ENCODE measurements at places on chromosomes 2 and 18. TPM values are rescaled to one million over a fixed set of nuclear protein-coding genes. Genes with fewer than 3 reads are reported as not detected.

DNA sequence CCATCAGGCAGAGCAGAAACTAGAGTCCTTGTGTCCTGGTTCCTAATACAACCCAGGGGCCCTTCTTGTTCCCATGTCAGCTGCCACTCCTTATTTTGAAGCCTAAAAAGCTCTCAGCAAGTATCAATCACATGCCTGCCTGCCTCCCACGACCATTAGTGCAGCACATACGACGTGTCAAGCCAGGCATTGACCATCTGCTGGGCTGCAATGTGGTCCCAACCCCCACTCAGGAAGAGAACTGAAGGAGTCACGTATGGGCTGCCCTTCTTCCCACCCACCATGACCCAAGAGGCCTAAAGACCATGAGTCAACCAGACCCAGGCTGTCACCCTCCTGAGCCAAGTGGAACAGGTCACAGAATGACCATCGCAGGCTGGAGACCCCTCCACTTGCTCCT, 98.8 kb downstream of the KLHL29 start:
- no peak for DNase-seq

GRCh38 chr2:167501618-167502017, 613.3 kb downstream of the XIRP2 start:
- DNase-seq: no peak

- no peak for DNase-seq
Observed at GRCh38 chr18:69947361-69948133, at the start of gene CD226. Gene CD226 (minus strand): TSS chr18:69947873. CDS start chr18:69947406, 467 bp downstream.

The POLE4 gene
- 103 TPM for total RNA-seq

The HOXD12 gene
- total RNA-seq: 0.13 TPM

The LRP1B gene
- total RNA-seq: 0.54 TPM

- DNase-seq: no peak
Observed at GRCh38 chr2:186590350-186590758, 498 bp downstream of the ITGAV start.

The CNDP1 gene
- total RNA-seq: not detected

DNA sequence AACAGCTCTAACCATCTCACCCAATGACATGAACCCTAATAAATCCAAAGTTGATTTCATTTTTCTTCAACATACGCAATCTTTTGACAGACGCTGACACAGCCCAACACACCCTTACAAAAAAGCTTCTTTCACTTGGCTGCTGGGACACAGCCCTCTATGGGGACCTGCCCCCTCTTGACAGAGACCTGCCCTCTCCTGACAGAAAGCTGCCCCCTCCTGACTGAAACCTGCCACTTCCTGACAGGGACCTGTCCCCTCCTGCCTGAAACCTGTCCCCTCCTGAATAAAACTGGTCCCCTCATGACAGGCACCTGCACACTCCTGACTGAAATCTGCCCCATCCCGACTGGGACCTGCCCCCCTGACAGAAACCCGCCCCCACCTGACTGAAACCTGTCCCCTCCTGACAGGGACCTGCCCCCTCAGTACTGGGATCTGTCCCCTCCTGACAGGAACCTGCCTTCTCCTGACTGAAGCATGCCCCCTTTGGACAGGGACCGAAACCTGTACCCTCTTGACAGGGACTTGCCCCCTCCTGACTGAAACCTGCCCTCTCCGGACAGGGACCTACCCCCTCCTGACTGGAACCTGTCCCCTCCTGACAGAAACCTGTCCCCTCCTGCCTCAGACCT, 87.9 kb downstream of the PXDN start:
- DNase-seq: no peak

DNA sequence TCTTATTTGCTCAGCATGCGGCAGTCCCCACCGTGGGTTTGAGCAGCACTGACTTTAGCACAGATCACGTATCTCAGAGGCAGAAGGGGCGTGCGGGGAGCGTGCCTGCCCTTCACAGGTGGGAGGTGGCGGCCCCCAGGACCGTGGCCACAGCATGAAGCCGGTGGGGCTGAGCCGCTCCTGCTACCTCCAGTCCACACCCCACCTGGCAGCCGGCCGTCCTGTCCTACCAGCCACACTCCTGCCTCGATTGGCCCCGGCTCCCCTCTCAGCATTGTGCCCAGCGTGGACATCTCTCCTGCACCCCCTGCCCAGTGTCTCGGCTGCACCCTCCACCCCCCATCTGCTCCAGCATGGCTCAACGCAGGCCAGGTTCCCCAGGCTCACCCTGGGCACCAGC, 73.6 kb downstream of the NFATC1 start:
- no peak for DNase-seq

DNA sequence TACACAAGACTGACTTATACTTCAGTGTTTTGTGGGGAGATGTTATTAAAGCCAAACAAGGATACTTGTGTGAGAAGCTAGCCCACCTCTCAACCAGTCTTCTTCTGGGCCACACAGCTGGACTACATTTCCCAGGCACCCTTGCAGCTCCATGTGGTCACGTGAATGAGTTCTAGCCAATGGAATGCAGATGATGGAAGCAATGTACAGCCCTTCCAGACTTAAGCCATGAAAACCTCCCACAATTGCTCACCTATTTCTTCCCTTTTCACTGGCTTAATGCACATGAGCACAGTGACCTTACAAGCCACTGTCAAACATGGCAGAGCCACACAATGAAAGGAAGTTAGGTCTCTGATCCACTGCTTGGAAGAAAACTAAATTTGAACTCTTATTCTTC, 20.4 kb upstream of the FEZ2 start:
- peak; percentile 35 for DNase-seq

DNA sequence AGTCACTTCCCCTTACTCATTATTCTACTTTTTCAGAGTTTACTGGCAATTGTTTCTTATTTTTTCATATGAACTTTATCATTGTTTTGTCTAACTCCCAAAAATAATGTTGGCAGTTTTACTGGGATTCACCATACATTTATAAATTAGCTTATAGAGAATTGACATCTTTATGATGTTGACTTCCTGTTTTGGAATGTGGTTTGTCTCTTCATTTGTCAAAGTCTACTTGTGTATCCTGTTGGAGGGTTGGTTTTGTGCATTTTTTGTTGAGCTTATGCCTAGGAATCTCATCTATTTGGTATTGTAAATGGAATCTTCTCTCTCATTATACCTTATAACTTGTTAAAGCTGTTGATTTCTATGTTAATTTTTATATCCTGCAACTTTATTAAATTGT, 16.4 kb downstream of the EPC2 start:
- DNase-seq: no peak

The MEIS1 gene
- 2.0 TPM for total RNA-seq

DNA sequence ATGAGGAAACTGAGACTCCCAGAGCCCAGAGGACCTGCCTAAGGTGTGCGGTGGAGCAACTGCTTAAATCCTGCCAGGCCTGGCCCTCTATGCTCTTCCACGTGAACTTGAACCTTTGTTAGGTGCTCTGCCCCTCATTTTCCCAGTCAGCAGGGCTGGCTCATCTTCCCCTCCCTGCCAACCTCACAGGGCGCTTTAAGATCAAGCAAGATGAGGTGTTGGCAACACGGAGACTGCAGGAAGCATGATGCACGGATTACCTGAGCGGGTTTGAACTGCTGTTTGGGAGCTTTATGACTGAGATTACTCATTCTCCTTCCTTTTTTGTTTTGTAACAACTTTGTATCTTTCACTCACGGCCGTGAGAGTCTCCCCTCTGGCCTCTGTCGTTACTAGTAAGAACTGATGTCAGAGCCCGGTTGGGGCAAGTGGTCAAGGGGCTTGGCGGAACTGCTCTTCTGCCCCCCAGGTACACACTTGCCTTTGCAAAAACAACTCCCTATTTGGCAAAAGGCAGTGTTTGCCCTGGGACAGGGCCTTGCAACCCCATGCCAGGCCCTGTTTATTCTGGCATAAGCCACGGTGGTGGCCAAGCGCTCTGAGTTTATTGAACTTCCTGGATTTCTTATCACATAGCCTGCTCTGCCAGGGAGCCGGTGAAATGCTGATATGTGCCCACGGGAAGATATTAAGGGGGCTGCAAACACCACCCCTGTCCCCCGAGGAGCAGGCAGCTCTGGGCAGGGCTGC, 127.8 kb downstream of the INHBB start:
- no peak for DNase-seq

- no peak for DNase-seq
Observed at GRCh38 chr2:168718622-168719021, 83.8 kb upstream of the NOSTRIN start.

GRCh38 chr18:23689031-23689615, at the start of gene LAMA3:
Gene LAMA3 (plus strand): TSS chr18:23689453. CDS start chr18:23689684, 231 bp downstream.
- DNase-seq: no peak

DNA sequence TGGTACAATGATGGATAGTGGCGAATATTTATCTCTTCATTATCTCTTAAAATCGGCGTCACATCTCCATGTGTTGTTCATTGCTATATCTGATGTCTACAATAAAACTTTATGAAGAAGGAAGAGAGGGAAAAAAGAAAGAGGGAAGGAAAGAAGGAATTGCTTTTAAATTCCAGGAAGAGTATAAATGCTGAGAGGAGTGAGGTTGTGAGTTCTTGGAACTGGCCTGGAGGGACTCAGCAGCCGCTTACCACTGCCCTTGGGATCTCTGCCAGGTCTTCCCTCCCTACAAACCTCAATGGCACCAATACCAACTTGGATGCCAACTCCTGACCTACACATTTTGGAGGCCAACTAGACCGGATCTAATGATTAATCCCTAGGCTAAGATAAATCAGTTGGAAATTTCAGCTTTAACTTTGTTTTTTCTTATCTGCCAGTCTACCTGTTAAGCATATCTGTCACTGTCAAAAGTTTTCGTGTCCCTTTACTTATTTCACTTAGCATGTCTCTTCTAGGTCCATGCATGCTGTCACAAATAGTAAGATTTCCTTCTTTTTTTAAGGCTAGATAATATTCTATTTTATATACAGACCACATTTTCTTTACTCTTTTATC, 9.8 kb downstream of the SCN9A start:
- DNase-seq: no peak

The OBSL1 gene
- 25.5 TPM for total RNA-seq

GRCh38 chr2:175251425-175252041, 70.0 kb upstream of the ATP5MC3 start:
- DNase-seq: peak; percentile 24

GRCh38 chr2:147098940-147099339, 745.9 kb upstream of the ACVR2A start:
- no peak for DNase-seq

The ZNF892 gene
- total RNA-seq: 8.1 TPM

The ZSWIM2 gene
- not detected for total RNA-seq

The SLC8A1 gene
- total RNA-seq: 0.59 TPM

DNA sequence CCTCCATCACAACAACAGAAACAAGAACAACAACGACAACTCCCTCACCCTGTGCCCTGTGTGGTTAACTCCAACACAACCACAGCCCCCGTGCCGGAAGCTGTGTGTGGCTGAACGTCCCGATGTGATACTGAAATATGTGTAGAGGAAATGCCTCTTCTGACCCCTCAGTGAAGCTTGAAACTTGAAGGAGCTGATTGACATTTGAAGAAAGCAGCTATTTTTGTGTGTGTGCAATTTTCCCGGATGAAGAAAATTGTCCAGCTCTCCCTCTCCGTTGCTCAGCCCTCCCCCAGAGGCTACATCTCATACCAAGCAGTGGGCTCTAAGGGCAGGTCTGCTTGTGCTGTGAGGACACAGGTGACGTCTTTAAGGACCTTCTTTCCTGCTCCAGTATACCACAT, 173.8 kb downstream of the ICOS start:
- DNase-seq: no peak

The IL1B gene
- total RNA-seq: not detected

- no peak for DNase-seq
Observed at GRCh38 chr2:58110765-58111164, 64.2 kb downstream of the VRK2 start.

The SGO2 gene
- total RNA-seq: 34.0 TPM

GRCh38 chr2:148042219-148042618, 21.3 kb downstream of the MBD5 start:
- DNase-seq: no peak

GRCh38 chr18:48308755-48309575, 100.2 kb downstream of the ZBTB7C start:
- no peak for DNase-seq

DNA sequence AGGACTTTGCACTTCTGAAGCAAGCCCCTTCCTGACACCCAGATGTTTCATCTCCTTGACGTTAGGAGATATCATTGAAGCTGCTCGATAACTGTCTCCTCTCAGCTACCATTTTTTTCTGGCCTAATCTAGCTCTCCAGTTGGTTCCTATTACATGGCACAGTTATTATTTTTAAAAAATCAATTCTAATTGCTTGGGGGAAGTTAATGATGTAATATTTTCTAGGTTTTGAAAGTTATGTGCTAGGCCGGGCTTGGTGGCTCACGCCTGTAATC, 22.5 kb upstream of the RAB31 start:
- DNase-seq: no peak

DNA sequence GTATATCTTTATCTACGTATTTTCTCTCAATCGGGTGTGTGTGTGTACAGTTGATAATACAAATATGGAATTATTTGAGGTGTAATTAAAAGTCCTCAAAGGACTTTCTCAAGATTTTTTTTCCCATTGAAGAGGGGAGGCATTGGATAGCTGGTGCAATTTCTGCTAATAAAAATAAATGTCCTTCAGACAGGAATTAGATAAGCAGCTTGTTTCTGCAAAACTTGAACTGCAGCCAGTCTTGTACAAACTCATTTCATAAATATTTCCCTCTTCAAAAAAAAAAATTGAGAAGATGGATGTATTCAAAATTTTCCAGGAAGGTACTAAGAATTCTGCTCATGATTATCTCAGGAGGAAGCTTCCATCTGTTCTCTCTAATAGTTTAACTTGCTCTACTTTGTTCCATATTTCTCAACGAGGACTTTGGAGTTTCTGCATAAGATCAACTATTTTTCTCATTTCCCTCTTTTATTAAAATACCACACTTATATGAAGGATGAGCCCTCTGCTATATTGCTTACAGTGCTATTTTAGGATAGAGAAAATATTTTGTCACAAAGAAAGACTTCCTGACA, 33.0 kb upstream of the GLS start:
- DNase-seq: no peak

The LYPD6 gene
- 0.31 TPM for total RNA-seq

Data from Panc1 (cell line).